NT2/D1 (cell line): ENCODE measurements at places on chromosomes 5 and 9.

DNA sequence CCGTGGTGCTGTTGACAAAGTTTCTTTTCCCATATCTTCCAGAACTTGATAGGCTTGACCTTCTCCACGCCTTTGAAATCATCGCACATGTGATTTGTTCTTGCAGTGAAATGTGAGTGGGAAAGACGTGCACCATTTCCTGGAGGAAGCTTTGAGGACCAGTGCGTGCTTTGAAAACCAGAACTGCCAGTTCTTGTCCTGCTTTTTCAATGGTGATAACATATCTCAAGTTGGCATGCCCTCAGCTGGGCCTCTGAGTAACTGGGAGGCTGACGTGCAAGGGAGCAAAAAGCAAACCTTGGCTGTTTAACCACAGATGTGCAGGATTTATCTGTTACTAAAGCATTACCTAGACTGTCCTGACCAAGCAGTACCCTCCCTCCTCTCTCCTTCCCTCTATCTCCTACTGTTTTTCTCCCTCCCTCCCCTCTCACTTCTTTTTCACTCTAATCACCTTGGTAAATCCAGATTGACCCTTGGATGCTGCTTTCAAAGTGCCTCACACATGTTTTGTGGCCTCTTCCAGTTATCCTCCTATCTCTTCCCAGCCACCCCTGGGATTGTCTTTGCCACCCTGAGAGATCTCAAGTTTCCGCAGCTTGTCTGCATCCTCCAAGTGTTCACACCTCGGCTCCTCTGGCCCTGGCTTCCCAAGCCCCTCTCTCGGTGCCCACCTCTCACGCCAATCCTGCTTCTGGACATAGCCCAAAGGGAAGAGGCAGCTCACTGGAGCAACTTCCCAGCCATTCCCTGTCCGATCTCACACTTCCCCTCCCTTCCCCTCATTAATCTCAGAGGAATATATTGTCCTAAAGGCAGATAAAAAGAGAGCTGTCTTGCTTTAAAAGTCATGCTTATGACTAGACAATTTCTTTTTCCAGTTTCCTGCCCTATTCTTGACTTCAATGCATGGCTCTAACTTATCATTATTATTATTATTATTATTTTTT is 198.3 kb downstream of the ERCC6L2 start:
- DNase-seq = no peak

DNA sequence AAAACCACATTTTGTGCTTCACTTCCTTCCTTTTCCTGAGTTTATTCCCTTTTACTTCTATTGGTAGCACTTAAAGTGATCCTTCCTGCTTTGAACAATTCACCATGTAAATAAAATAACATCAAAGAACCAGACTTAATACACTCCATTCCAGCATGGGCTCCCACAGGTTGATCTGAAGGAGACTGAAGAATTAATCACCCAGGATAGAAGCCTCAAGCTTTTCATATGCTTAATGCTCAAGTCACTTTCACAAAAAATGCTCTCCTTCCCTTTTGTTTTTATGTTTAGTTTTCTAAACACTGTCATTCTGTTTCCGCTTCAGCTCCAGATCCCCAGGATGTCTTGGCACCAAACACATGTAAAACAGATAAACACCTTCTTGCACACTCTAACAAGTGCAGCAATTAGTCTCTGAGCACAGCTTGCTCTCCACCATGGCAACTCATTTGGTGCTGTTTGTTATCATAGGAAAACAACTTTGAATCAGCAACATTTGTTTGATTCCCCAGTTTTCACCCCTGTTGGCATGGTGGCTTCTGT is 37.0 kb downstream of the DMRTA1 start:
- peak; percentile 75 for DNase-seq

GRCh38 chr5:56167519-56167918 is 65.6 kb downstream of the ANKRD55 start:
- DNase-seq = no peak

DNA sequence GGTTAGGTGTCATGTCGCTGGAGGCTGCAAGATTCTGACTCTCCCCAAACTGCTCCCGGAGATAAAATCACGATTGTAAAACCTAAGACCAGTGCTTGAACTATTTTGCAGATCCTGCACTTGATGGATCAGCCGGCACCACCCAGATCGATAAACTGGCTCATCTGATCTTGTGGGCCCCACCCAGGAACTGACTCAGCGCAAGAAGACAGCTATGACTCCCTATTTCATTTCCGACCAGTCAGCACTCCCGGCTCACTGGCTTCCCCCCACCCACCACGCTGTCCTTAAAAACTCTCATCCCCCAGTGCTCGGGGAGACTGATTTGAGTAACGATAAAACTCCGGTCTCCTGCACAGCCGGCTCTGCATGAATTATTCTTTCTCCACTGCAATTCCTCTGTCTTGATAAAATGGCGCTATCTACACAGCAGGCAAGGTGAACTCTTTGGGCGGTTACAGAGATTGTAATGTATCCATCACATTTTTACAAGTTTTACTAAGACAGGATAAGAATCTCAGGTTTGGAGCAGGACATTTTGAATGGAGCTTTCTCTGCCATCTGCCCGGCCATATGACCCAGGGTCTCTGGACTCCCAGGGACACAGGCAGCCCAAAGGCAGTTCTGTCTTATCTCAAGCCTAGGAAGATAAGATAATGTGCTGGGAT is 10.6 kb upstream of the PPP1R26 start:
- no peak for DNase-seq
